ENCODE measurements at places on chromosomes 11 and 22.

- DNase-seq: peak; percentile 80
Observed at GRCh38 chr11:10490398-10491241, 35.6 kb downstream of the AMPD3 start.

DNA sequence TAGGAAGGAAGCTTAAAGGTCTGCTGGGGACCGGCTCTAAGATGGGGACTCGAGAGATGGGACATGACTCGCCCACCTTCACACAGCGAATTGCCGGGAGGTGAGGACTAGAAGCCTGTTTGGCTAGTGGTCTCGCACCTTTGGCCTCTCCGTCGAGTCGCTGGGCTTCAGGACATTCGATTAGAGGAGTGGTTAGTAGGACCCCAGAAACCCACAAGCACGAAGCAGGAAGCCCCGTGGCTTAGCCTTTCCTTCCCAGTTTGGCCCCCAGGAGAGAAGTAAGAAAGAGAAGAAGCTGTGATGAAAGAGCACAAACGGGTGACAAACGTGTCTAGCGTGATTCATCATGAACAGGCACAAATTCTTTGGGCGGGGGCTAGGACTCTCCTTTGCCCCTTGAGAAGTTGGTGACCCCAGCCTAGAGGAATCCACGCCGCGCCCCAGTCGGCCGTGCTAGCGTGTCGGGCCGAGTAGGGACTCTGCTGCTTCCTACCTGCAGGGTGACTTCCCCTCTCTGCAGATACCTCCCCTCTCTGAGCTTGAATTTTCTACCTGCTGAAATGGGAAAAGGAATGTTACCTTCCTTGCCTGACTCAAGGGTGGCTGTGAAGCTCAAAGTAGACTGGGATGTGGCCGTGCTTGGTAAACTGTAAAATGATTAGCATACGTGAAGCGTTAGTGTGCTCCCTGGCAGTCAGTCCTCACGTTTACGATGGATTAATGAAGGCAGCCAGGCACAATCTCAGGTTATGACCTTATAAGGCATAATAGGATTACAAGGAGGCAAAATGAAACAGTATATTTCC lies 1.1 kb upstream of the ADM start:
- DNase-seq: no peak

GRCh38 chr11:126816645-126817044 lies 183.9 kb downstream of the KIRREL3 start:
- no peak for DNase-seq

DNA sequence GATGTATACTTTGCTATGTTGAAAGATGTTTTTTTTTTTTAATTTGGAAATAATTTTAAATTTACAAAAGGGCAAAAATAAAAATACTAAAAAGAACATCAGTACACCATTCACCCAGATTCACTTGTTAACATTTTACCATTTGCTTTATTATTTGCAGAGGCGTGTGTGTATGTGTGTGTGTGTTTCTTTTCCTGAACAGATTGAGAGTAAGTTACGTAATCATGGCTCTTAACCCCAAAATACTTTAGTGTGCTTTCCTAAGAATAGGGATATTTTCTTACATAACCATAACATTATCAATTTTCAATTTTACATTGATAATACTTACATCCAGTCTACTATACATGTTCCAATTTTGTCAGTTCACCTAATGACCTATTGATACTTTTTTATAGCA lies 91.5 kb upstream of the HORMAD2 start:
- DNase-seq: no peak

DNA sequence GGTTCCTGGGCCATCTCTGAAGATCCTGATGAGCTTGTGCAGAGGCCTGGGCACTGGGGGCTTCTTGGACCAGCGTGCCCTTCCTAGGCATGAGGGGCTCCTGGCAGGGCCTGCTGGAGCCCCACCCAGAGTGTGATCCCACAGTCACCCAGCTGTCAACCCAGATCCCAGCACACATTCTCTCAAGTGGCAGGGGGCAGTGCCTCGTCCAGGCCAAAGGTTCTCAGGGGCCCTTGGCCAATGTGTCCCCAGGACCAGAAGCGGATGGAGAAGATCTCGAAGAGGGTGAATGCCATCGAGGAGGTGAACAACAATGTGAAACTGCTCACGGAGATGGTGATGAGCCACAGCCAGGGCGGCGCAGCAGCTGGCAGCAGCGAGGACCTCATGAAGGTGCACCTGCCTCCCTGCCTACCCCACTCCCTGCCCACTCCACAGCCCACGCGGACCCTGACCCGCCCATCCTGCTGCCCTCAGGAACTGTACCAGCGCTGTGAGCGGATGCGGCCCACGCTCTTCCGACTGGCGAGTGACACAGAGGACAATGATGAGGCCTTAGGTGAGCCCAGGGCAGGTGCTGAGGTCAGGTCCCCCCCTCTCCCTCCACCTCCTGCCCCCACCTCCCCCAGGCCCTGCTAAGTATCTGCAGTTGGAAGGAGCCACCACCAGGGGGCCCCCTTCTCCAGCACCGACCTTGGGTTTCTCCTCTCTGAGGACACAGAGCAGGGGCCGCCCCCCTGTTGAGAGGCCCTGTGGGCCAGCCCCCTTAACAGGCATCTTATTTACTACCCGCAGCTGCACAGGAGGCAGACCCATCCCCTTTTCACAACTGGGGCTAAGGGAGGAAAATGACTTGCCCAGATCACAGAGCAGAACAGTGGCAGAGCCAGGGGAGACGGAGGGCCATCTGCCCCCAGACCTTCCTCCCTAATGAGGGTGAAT lies 14.7 kb downstream of the GGA1 start:
- peak; percentile 75 for DNase-seq

GRCh38 chr22:20021196-20022181 lies 579 bp downstream of the TANGO2 start:
- DNase-seq: peak; percentile 68

DNA sequence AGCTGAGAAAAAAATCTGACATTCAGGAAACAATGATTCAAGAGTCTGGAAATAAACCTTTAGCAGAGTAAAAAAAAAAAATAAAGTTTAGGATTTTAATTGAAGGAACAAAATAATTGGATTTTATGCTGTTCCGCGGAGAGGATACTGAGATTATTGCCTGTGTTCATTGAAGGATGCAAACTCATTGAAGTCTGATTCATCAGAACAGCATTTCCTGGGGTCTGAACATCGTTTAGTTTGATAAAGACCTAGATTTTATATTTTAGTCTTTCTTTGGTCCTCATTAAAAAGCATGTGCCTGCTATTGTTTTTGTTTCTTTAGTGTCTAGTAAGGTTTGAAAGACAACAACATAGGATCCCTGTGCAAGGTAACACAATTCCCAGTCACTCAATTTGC lies 4.5 kb downstream of the TLCD5 start:
- DNase-seq: no peak

Data from testis (tissue), 5 donors.